NCI-H1436 (cell line): ENCODE measurements at places on chromosomes 16 and 17.

GRCh38 chr16:79510879-79511278, 89.7 kb downstream of the MAF start:
- DNase-seq, result no peak

DNA sequence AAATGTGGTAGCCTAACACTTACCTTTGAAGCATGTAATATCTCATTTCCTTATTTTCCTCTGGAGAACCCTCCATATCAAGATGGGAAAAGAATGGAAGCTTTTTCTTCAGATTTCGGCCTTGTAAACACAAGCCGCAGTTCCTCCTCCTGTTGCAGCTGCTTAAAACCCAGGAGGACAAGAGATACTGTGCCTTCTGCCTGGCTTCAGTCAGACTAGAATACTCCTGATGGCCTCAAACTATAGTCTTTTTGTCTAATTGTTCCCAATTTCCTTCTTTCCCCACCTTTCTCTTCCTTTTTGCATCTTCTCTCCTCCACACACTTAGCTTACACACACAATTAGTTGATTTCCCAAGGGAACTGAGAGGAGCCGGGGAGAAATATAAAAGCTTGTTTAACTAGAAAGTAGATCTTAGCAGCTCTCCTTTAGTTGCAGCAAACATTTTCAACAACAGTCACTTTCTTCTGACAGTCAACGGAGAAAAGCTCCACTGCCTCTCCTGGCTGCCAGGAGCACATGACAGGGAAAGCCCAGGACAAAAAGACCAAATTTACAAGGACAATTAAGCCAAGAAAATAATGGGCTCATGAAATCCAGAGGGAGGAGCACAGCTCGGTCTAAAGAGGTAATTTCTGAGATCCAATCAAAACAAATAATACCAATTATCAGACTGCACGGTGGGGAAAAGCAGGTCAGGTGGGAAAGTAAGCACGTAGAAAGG, 76.4 kb upstream of the C17orf78 start:
- peak; percentile 69 for DNase-seq

- DNase-seq, result no peak
Measured at GRCh38 chr16:5044011-5044540, 10.3 kb upstream of the NAGPA start.

- DNase-seq, result no peak
Measured at GRCh38 chr16:84804326-84804725, 15.5 kb upstream of the CRISPLD2 start.

GRCh38 chr17:70829876-70830275, 660.5 kb downstream of the KCNJ2 start:
- DNase-seq, result no peak

GRCh38 chr17:65137021-65137939, at the start of gene RGS9:
Gene RGS9 (plus strand): TSS chr17:65137370. CDS start chr17:65137541, 171 bp downstream.
- peak; percentile 88 for DNase-seq

DNA sequence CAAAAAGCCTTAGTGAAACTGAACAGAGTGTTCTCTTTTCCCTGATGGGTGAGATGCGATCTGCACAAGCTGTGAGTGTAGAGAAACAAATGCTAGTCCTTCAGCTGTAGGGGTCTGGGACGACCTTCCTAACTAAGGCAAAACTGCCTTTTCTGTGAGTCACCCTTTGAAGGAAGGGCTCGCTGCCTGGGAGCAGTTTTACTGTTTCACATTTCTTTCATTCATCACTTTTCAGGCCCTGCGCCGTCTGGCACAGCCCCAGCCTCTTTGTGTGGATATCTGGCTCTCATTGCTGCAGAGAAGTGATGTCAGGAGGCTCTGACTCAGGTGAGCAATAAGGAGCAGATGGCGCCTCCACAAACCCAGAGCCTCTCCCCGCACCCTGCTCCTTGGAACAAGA, 57.4 kb downstream of the HS3ST3A1 start:
- no peak for DNase-seq

- DNase-seq, result no peak
Measured at GRCh38 chr16:306911-307370, 24.0 kb downstream of the PDIA2 start.

- DNase-seq, result no peak
Measured at GRCh38 chr16:35628976-35629375, 2169.6 kb downstream of the TP53TG3F start.

GRCh38 chr17:40556198-40556661, 9.0 kb downstream of the CCR7 start:
- no peak for DNase-seq

- no peak for DNase-seq
Measured at GRCh38 chr16:67775273-67775672, 31.1 kb downstream of the RANBP10 start.

DNA sequence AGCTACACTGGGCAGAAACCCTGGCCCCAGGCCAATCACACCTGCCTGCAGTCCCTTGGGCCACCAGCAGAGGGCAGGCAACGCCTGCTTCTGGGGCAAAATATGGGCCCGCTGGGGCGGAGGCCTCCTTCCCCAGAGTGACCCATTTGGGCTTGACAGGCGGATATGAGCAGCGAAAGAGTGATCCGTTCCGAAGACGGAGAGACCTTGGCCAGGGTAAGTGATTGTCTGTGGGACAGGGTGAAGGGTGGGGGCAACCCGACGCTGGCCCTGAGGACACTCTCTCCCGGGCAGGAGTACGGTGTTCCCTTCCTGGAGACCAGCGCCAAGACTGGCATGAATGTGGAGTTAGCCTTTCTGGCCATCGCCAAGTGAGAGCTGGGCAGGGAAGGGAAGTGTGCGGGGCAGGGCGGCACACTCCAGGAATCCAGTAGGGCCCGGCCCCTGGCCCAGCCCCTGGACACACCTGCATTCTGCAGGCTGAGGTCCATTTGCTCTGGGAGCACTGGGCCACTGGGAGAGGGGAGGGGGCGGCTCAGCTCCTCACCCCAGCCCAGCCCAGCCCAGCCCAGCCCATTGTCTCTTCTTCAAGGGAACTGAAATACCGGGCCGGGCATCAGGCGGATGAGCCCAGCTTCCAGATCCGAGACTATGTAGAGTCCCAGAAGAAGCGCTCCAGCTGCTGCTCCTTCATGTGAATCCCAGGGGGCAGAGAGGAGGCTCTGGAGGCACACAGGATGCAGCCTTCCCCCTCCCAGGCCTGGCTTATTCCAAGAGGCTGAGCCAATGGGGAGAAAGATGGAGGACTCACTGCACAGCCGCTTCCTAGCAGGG, 3.5 kb upstream of the NHERF1 start:
- DNase-seq, result peak; percentile 64

DNA sequence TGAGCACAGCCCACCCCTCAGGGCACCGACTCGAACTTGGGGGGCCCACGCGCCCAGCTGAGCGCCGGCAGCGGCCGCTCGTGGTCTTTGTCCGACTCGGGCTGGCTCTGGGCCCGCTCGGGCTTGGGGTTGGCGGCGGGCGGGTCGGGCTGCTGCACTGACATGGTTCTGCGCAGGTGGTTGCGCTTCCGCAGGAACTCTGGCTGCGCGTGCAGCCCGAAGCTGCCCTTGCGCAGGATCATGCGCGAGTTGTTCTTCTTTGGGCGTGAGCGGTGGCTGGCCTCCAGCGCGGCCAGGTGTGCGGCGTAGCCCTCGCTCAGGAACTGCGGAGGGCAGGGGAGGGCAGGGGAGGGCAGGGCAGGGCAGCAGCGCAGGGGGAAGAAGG, 11.1 kb downstream of the PIMREG start:
- peak; percentile 43 for DNase-seq

DNA sequence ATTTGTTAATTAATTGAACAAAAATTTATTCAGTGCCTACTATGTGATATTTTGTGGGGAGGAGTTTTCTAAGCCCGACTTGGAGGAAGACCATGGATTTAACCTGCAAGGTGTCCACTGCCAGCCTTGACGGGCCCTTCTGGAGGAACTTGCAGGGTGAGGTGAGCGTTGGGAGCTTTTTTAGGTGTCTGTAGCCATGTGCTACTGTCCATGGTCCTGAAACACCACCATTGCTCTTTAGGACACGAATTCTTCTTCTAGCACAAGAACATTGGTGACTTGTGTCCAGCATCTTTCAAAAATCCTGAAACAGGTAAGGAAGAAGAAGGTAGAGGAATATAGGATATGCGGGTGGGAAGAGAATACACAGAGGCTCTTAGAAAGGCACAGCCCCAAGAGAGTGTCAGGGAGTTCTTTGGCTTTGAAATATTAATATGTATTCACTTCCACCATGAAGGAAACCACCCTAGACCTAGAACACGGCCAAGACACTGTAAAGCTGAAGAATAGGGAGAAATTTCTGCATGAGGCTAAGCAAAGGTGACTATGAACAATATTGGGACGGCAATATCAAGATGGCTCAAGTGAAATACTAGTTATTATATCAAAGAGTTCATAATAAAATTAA, 27.9 kb upstream of the OR4D1 start:
- DNase-seq, result no peak

- DNase-seq, result no peak
Measured at GRCh38 chr16:75219838-75220237, 1.1 kb downstream of the CTRB1 start.

DNA sequence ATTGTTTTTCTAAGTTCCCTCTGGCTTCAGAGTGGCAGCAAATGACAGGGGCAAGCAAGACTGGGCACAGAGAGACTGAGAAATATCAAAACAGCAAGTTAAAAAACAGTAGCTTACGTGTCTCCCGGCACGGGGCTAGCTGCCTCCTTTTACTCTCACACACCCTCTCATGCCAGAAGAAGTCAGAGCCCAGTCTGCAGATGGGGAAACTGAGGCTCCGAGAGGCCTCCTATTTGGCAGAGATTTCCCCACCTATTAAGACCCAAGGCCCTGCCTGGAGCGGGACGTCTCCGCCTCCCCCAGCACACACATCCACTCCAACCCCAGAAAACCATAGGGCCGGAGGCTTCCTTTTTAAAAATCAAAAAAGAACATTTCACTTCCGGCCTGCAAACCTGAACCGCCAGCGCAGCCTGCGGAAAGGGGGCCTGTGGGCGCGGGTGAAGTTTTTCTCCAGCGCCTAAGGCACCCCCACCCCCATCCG, 832 bp downstream of the CARHSP1 start:
- DNase-seq, result no peak

GRCh38 chr16:79278506-79278905, 322.0 kb downstream of the MAF start:
- no peak for DNase-seq

DNA sequence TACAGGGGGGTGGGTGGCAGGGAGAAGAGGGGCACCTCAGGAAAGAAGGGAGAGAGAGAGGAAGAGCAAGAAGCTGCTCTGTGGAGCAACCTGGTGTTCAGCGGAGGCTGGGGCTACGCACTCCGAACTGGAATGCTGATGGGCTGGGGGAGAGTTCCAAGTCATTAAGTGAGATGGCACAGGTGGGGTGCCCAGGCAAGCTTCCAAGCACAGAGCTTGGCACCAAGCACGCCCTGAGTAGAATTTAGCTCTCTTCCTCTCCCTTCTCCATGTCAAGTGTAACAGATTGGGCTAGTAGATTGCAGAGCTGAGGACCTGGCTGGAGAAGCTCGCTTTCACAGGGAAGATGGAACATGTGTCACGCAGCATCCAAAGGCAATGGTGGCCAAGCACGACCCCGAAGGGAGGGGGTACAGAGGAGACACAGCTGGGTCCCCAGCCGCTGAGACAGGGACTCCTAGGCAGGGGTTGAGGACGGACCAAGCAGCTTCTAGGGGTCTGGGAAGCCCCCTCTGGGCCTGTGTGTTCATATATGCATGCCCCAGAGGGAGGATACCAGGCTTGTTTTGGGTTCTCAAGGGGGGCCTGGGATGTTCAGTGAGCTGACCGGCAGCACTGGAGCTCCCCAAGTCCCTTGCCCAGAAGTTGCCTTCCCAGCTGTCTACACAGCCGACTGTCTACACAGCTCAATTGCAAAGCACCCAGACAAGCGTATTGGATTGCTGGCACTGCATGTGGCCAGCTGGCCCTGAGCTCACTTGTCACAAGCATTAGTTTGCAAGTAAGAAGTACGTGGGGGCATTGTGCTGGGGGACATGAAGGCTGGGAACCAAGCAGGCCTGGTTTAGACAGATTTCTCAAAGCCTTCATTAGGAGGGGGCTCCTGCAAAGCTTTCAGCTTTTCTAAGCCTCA, 247.8 kb downstream of the ENGASE start:
- DNase-seq, result no peak

- DNase-seq, result peak; percentile 4
Measured at GRCh38 chr17:37701496-37701898, 43.4 kb downstream of the HNF1B start.

- DNase-seq, result no peak
Measured at GRCh38 chr17:48795444-48796162, 21.4 kb downstream of the TTLL6 start.

DNA sequence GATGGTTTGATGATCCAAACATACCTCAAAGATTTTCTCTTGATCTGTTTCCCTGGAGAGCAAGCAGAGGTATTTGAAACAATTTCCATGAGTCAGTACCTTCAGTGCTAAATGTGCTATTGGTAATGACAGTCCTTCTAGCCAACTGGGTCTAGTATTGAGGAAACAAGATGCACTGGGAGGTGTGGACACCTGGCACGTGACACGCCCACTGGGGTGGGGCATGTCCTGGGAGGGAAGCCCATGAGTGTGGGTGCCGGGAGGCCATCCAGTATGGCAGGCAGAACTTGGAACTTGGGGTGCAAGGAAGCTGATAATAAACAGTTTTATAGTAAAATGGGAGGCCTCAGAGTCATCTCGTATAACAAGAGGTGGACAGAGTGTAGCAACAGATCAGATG, 17.9 kb upstream of the AKAP1 start:
- no peak for DNase-seq

DNA sequence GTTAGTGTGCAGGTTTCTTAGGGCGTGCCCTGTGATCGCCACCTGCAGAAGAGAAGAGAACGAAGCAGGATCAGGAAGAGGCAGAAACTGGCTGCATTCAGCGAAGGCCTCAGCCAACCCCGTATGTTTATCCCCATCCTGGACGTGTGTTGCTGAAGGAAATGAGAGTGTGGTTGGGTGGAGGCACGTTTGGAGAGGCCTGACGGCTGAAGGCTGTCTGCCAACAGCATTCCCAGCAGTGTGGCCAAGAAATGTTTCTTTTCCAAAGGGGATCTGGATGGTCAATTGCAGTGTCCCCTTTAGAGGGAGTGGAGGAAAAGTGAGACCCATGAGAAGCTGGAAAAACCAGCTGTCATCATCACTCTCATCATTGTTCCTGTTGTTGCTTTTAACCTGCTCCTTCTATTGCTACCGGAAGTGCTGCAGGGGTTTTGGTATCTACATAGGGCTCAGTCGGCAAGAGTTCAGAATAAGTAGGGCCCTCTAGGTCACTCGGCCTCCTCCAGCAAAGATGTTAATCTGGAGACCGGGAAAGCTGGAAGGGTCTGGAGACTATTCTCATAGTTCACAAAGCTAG, 46.5 kb upstream of the SLC47A1 start:
- no peak for DNase-seq

GRCh38 chr16:28260193-28260592, 32.1 kb upstream of the SBK1 start:
- DNase-seq, result no peak
